Brain pericyte (primary cell): ENCODE measurements at places on chromosomes 1 and 21.

GRCh38 chr21:35059742-35060141 lies 10.6 kb upstream of the RUNX1 start:
- no peak for DNase-seq

GRCh38 chr1:170675865-170676264 lies 11.9 kb downstream of the PRRX1 start:
- DNase-seq, result no peak

DNA sequence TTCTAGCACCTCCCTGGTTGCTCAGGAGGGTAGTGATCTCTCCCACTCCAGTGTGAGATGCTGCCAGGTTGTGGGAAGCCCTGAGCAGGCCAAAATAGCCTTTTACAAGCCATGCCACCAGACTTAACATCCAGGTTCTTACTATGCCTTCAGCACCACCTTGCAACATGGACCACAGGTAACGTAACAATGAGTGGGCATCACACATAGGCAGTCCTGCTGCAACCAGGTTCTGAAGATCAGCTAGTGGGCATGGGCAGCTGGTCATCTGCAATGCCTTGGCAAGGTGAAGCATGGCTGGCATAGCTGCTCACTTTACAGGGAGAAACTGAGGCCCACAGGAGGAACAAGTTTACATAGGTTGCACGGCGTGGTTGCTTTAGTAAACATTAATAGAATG lies 40.7 kb downstream of the DHCR24 start:
- DNase-seq, result no peak

- no peak for DNase-seq
Observed at GRCh38 chr1:200951016-200951415, 56.3 kb downstream of the INAVA start.
